BJ (cell line): ENCODE measurements at places on chromosomes 7 and 10.

DNA sequence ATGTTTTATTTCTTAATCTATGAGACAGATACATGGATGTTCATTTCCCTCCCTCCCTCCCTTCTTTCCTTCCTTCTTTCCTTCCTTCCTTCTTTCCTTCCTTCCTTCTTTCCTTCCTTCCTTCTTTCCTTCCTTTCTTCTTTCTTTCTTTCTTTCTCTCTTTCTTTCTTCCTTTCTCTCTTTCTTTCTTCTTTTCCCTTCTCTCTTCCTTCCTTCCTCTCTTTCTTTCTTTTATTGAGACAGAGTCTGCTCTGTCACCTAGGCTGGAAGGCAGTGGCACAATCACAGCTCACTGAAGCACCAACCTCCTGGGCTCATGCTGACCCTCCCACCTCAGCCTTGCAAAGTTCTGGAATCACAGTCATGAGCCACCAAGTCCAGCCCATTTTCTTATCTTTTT is 5.5 kb upstream of the PRRT4 start:
- no peak for DNase-seq

GRCh38 chr10:133287832-133288500 is 11.3 kb upstream of the ADAM8 start:
- DNase-seq = no peak

GRCh38 chr7:142331941-142332340 is 74.1 kb upstream of the PRSS58 start:
- no peak for DNase-seq

GRCh38 chr7:30594048-30594539 is 584 bp upstream of the GARS1 start:
- DNase-seq = no peak

DNA sequence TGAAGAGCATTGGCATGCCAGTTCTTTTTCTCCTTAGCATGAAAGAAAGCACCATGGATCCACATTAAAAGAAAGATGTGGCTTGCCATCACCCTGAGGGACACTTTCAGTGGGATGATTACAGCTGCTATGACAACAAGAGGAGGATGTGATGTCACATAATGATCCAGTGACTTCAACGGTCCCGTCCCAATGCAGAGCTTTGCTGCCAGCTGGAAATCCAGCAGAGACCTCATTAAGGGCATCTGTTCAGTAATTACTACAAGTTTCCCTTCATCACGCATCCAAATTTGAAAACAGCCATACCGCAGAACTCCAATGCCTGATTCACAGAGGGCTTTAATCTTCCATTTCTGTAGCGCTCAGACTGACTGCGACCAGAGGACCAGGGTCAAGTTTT is 206.6 kb downstream of the LSM5 start:
- no peak for DNase-seq

DNA sequence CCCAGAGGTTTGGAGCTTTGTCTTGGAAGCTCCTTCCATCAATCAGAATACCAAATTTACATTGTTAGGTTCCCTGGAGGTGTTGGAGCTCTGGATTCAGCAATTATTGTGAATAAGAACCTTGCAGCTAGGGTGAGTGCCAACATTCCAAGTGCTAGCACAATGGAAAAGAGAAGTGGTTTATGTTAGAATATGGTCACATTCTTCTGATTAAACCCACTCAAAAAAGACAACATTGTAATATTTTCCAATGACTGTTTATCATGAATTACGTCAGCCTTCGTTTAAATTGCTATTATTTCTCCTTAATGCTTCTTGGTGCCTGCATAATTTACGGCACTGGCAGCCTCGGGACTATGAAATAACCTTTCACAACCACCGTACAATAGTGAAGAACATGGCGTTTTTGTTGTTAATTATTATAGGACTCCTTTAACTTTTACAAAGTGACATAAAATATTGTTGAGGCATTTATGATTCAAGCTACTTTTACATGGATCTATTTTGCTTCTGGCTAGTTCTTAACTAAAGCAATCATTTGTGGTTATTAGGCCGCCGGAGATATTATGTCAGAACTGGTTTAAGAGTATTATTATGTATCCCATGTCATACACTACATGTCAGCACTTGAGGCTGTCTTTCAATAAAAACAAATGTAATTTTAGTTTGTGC is 117.7 kb downstream of the ARID5B start:
- DNase-seq = no peak
